ENCODE measurements at places on chromosomes 2 and 18. TPM values are rescaled to one million over a fixed set of nuclear protein-coding genes. Genes with fewer than 3 reads are reported as not detected.

ANO7 gene
- 0.40 TPM for total RNA-seq

INHBB gene
- 0.12 TPM for total RNA-seq

NMUR1 gene
- under 0.01 TPM for total RNA-seq

ACKR3 gene
- total RNA-seq = 6.0 TPM

KCNS3 gene
- total RNA-seq = 0.66 TPM

PRKAG3 gene
- total RNA-seq = 0.40 TPM

NYAP2 gene
- not detected for total RNA-seq

CCDC102B gene
- total RNA-seq = 47.6 TPM

IL37 gene
- not detected for total RNA-seq

CLEC4F gene
- not detected for total RNA-seq

HSBP1L1 gene
- 5.2 TPM for total RNA-seq

UGT1A7 gene
- total RNA-seq = not detected

FSHR gene
- total RNA-seq = not detected

SERPINB5 gene
- total RNA-seq = not detected

PDCL3 gene
- total RNA-seq = 18.7 TPM

LAMA3 gene
- total RNA-seq = 9.5 TPM

UPP2 gene
- not detected for total RNA-seq

CHRNG gene
- not detected for total RNA-seq

TMEFF2 gene
- total RNA-seq = 0.26 TPM

FASTKD2 gene
- 35.6 TPM for total RNA-seq

GULP1 gene
- total RNA-seq = 62.0 TPM

GPR55 gene
- not detected for total RNA-seq

TEX44 gene
- total RNA-seq = not detected

NTSR2 gene
- total RNA-seq = not detected

IL36G gene
- total RNA-seq = not detected

UGT1A10 gene
- total RNA-seq = not detected

VWA3B gene
- total RNA-seq = not detected

EPB41L3 gene
- 3.7 TPM for total RNA-seq

SLC9A2 gene
- not detected for total RNA-seq
